ENCODE measurements at places on chromosomes 6 and 20. TPM values are rescaled to one million over a fixed set of nuclear protein-coding genes. Genes with fewer than 3 reads are reported as not detected.

GRCh38 chr6:80742481-80742880 is 636.0 kb downstream of the BCKDHB start:
- DNase-seq, result peak; percentile 13
- no peak overlapping the region for H3K4me3 ChIP-seq
- no peaks in the 10 kb centered on the region for H3K36me3 ChIP-seq
- H3K4me1 ChIP-seq, result no peaks in the 10 kb centered on the region

- no peaks in the 10 kb centered on the region for H3K36me3 ChIP-seq
- H3K4me3 ChIP-seq, result no peak overlapping the region
- no peak overlapping the region for H3K27ac ChIP-seq
- H3K4me1 ChIP-seq, result no peaks in the 10 kb centered on the region
- H3K27me3 ChIP-seq, result no peaks in the 10 kb centered on the region
Observed at GRCh38 chr20:19253316-19253715, 40.9 kb downstream of the SLC24A3 start.

The SIRPA gene
- total RNA-seq, result 28.3 TPM

The MTFR2 gene
- total RNA-seq, result 7.0 TPM

The RAD21L1 gene
- not detected for total RNA-seq

The TREML4 gene
- not detected for total RNA-seq

- peak overlapping the region; percentile 27 for H3K27ac ChIP-seq
- H3K36me3 ChIP-seq, result no peaks in the 10 kb centered on the region
- H3K4me1 ChIP-seq, result peaks cover 19% of the 10 kb centered on the region
- no peak overlapping the region for H3K4me3 ChIP-seq
- peak; percentile 14 for DNase-seq
Observed at GRCh38 chr6:150336299-150336698, 32.5 kb upstream of the IYD start.

The SLC17A2 gene
- total RNA-seq, result not detected

GRCh38 chr20:59020938-59021551 is 1.8 kb downstream of the TUBB1 start:
- H3K4me1 ChIP-seq, result peaks cover 13% of the 10 kb centered on the region
- H3K27me3 ChIP-seq, result no peaks in the 10 kb centered on the region
- H3K4me3 ChIP-seq, result no peak overlapping the region
- H3K36me3 ChIP-seq, result peaks cover 33% of the 10 kb centered on the region
- DNase-seq, result no peak

DNA sequence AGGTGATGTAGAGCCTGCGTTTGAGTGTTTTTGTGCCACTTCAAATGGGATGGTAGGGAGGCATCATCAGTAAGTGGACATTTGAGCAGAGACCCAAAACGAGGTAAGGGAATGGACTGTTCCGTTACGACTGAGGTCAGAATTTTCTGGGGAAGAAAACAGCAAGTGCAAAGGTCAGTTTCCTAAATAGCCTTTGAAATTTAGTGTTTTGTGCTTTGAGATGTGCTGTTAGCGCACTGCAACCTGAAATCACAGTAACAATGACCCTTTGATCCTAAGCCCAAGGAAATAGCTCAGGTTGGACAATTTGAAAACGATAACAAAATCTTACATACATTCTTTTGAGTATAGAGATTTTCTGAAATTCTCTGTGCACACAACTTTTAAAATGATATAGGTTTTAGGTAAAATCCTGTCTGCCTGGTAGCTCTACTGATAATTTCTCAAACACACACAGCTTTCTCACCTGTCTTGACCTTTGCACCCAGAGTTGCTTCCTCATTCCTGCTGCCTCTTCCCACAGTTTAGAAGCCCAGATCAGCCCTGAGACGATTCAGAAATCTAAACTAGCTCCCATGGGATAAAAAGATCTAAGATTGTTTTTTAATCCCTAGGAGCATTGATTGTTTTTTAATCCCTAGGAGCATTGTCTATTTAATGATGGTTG is 22.1 kb downstream of the DCBLD1 start:
- peaks cover 47% of the 10 kb centered on the region for H3K4me1 ChIP-seq
- H3K36me3 ChIP-seq, result peaks cover 8% of the 10 kb centered on the region
- H3K4me3 ChIP-seq, result no peak overlapping the region
- peak overlapping the region; percentile 22 for H3K27ac ChIP-seq
- H3K27me3 ChIP-seq, result no peaks in the 10 kb centered on the region
- DNase-seq, result no peak

- peak overlapping the region; percentile 41 for H3K27ac ChIP-seq
- peaks cover 20% of the 10 kb centered on the region for H3K36me3 ChIP-seq
- peak overlapping the region; percentile 88 for H3K4me3 ChIP-seq
- no peaks in the 10 kb centered on the region for H3K27me3 ChIP-seq
- DNase-seq, result peak; percentile 77
- peaks cover 10% of the 10 kb centered on the region for H3K4me1 ChIP-seq
Observed at GRCh38 chr6:26550250-26550993, 12.3 kb downstream of the HMGN4 start.

The CALHM4 gene
- not detected for total RNA-seq

- DNase-seq, result peak; percentile 13
- no peak overlapping the region for H3K27ac ChIP-seq
- peaks cover 14% of the 10 kb centered on the region for H3K36me3 ChIP-seq
Observed at GRCh38 chr20:48933017-48933766, 11.7 kb downstream of the ARFGEF2 start.

- H3K36me3 ChIP-seq, result peaks cover 28% of the 10 kb centered on the region
- no peaks in the 10 kb centered on the region for H3K27me3 ChIP-seq
- no peak for DNase-seq
- peaks cover 72% of the 10 kb centered on the region for H3K4me1 ChIP-seq
- no peak overlapping the region for H3K4me3 ChIP-seq
- no peak overlapping the region for H3K27ac ChIP-seq
Observed at GRCh38 chr20:62918147-62918546, 8.2 kb downstream of the DIDO1 start.

DNA sequence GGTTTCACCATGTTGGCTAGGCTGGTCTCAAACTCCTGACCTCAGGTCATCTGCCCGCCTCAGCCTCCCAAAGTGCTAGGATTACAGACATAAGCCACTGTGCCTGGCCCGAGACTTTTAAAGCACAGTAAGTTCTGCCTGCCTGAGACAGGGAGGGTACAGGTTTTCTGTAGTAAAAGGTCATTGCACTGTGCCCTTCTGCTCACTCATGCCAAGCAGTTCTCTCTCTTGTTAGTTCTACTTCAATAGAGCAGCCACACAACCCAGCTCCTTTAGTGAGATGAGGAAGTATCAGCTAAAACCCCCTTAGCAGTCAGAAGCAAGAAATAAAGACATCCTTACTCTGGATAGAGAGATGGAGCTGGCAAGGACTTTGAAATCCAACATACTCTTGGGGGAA is 52.4 kb upstream of the ARMH2 start:
- no peak overlapping the region for H3K4me3 ChIP-seq
- H3K27me3 ChIP-seq, result no peaks in the 10 kb centered on the region
- no peaks in the 10 kb centered on the region for H3K36me3 ChIP-seq
- DNase-seq, result no peak

GRCh38 chr6:117906507-117906957 is 532 bp upstream of the SLC35F1 start:
- H3K36me3 ChIP-seq, result peaks cover 9% of the 10 kb centered on the region
- H3K4me1 ChIP-seq, result no peaks in the 10 kb centered on the region
- H3K27me3 ChIP-seq, result peaks cover 47% of the 10 kb centered on the region
- no peak overlapping the region for H3K27ac ChIP-seq
- DNase-seq, result no peak

DNA sequence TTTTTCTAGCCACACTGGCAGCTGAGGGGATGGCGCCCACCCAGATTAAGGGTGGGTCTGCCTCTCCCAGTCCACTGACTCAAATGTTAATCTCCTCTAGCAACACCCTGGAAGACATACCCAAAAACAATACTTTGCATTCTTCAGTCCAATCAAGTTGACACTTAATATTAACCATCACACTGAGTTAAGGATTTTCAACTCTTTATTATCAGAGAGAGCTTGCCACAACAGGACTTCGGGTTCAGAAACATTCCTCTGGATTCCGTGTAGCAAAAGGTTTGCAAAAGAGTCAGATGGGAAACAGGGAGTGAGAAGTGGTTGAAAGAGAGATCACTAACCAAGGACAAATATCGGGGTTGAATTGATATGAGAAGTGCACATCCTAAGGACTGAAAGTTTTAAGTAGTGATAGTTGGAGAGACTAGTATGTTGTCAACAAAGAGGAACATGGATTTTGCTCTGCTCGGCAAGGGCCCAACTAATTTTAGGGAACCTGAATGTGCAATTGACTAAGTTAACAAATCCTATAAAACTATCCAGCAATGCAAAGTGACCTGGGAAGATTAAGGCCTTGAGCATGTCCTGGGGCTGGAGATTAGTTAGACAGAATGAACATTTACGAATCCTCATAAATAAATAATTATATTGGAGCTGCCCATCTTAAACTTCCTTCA is 137.0 kb upstream of the TENT5A start:
- DNase-seq, result no peak
- H3K27ac ChIP-seq, result no peak overlapping the region
- H3K4me3 ChIP-seq, result no peak overlapping the region
- H3K36me3 ChIP-seq, result no peaks in the 10 kb centered on the region
- H3K27me3 ChIP-seq, result no peaks in the 10 kb centered on the region

Data from Calu3 (cell line).